ENCODE measurements at places on chromosomes 1 and 21.

DNA sequence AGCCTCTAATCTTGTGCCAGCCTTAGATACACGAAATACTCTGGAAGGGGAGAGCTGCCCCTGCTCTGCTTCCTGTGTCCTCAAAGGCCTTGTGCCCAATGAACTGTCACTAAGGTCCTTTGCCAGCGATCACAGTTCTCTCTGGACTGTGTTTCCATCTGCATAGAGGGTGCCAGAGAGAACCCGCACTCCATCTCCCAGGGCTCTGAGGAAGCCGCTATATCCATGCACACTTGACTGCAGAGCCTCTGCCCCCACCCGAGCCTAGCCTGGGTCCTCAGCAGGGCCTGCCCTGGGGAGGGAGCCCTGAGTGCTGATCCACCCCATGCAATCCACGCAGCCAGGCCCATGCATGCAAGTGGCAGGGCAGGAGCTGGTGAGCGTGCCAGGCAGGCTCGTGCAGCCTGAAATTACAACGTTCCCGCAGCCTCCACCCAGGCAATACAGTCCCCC, 30.6 kb upstream of the KIF21B start:
- no peak for DNase-seq

GRCh38 chr1:200794506-200795065, 55.9 kb downstream of the CAMSAP2 start:
- no peak for DNase-seq

DNA sequence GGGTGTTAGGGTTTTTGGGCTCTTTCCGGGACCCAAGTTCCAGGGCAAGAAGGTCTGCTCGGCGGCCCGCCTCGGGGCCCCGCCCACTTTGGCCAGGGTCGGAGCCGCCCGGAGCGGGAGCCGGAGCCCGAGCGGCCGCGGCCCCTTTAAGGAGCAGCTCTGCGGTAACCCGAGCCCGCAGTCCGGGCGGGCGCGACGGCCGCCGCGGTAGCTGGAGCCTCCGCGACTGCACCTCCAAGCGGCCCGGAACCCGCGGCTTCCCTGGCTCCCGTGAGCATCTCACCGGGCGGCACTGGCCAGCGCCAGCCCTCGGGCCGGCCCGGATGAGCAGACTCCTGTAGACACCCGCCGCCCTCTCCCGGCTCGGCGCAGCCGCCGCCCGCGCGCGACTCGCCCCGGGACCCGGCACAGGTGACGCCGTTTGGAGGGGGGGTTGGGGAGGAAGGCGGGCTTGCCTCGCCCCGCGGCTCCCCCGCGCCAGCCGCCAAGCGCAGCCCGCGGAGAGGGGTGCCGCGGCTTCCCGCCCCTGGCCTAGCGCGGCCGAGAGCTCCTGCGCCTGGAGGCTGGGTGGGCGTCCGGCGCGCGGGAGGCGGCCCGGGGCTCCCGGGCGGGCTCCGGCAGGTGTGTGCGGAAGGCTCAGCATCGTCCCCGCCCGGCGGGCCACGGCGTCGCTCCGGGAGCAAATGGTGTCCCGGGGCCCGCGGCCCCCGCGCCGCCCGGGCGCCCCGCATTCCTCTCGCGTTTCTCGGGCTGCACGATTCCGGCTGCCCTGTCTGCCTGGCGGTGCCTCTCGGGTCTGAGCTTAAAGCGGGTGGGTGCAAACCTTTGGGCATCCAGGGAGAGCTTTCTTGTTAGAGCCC, at the start of gene TLCD4:
TLCD4 (plus strand) TSS at position 149 of the 860 bp plus-strand sequence. CDS start 26,547 bp downstream, outside the sequence.
- peak; percentile 35 for DNase-seq

DNA sequence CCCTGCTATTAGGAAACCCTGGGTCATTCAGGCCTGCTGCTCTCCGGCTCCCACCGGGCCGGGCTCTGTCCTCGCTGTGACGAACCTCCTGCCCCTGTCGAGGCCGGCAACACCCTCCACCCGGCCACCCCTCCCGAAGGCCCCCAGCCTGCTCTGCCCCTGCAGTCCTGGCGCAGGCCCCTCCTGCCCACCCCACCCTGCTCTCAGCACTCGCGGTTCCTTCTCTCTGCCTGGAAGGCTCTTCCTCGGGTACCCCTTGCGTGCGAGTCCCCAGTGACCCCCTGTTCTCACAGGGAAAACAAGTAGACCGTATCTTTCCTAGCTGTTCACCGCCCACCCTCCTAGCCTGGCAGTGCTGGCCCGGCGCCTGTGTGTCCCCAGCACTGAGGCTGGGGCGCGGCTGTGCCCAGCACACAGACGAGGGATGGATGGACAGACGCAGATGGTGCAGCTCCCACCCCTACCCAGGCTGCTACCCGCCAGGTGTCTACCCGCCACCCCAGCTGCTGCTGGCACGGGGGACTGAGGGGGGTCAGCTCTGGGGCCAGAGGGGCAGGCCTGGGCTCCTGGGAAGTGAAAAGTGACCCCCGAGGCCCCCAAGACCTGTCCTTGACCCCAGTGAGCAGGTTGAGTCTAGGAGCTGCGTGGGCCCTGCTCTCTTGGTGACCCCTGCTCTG, 3.1 kb upstream of the VWA1 start:
- DNase-seq: no peak

- DNase-seq: no peak
Measured at GRCh38 chr1:28517649-28517999, 11.8 kb downstream of the RCC1 start.
